ENCODE measurements at places on chromosomes 2 and 18.

DNA sequence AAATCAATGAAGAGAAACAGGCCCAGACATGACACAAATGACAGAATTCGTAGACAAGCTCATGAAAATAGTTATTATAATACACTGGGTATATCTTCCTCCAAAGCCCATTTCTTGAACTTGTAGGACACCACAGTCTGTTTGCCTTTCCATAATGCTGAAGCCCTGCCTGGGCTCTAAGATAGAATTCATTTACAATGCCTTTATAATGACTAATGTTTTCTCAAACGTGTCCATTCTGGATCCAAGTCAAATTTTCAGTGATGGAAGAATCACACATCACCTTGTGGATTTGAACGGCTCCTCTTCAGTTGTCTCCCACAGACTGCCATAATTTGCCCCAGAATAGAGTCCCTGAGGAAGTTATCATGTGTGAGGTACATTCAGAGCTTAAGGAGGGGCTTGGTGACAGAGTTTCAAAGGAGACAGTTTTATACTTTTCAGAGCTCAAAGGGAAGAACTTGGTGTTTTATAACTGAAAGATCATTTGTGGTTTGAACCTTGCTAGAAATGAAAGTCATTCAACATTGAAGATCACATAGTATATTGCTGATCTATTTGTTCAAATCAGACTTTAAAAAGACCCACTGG, 38.2 kb downstream of the CASP8 start:
- no peak for DNase-seq

- no peak for DNase-seq
Measured at GRCh38 chr2:43161650-43162510, 64.5 kb downstream of the ZFP36L2 start.

DNA sequence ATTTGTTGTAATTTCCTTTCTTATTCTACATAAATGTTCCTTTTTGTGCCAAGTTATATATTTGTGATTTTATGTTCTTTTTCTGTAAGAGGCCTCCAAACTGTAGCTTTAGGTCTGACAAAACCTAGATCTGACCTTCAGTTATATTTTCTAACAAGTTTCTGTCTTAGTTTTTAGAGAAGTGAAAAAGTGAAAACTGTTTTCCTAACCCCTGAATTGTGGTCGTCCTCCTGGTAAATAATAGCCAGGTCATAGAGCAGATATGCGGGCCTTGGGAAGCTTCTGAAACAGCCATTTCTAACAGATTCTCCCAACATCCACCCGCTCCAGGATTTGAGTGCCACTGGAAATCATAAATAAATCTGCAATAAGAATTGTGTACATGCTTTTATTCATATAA, 398.4 kb upstream of the CWC22 start:
- DNase-seq = no peak

DNA sequence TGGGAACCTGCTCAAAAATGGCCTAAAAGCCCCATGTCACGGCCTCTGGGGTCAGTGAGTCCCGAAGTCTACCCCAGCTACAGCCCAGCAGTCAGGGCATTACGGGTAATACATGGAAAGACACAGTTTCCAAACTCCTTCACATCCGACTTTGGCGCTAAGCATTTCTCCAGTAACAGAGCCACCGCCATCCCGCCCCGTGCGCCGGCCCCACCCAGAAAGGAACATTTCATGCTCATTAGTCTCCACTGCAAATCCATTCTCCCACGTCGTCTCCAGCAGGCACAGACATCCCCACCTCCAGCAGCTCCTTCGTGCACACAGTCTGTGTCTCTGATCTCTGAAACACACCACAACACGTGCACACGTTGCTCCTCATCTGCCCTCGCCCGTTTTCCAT, 509.2 kb upstream of the ID2 start:
- no peak for DNase-seq

Data from stimulated activated CD4-positive, alpha-beta T cell treated with anti-CD3 and anti-CD28 coated beads, TNF-alpha, amount 100 ng/mL, for 1 hour (primary cell).